Activated T-cell treated with anti-CD3 and anti-CD28 coated beads, Interleukin-2, amount 50 U/mL, for 1 hour (primary cell): ENCODE measurements at places on chromosomes 4 and X.

- no peak for DNase-seq
Observed at GRCh38 chrX:133590703-133591505, 175.6 kb upstream of the GPC4 start.

DNA sequence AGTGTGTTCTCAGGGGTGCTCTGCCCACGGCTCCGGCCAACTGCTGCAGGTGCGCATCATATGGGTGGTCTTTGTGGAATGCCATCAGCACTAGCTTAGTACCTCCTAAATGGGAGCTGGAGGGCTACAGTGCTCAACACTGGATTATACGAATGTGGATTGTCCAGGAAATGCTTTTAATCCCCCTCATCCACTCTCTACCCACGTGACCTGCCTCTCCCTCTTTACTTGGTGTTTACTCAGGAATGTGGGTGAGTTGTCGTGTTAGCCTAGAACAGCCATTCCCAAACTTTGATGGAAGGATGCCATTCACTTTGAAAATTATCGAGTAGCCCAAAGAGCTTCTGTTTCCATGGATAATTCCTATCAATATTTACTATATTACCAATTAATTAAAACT, 150.8 kb downstream of the PTTG2 start:
- DNase-seq = no peak

DNA sequence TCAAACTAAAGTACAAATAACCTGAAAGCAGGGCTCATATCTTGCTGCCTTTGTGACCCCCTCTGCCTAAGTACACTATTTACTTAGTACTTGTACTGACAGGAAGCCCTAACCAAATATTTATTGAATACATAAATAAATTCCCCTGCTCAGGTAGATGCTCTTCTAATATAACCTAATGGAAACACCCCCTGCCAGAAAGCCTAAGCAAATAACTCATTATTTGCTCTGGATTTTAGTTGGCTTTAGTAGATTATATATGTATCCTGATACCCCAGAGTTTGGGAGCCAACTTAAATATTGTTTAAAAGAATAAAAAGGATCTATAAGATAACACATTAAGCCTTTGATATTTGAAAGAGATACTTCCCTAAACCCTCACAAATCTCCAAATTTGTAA, 318.2 kb downstream of the PPP1R2C start:
- DNase-seq = no peak

GRCh38 chrX:154350429-154351182, 23.8 kb downstream of the FLNA start:
- peak; percentile 26 for DNase-seq

- DNase-seq = no peak
Observed at GRCh38 chr4:88341227-88342192, 37.1 kb upstream of the HERC6 start.

DNA sequence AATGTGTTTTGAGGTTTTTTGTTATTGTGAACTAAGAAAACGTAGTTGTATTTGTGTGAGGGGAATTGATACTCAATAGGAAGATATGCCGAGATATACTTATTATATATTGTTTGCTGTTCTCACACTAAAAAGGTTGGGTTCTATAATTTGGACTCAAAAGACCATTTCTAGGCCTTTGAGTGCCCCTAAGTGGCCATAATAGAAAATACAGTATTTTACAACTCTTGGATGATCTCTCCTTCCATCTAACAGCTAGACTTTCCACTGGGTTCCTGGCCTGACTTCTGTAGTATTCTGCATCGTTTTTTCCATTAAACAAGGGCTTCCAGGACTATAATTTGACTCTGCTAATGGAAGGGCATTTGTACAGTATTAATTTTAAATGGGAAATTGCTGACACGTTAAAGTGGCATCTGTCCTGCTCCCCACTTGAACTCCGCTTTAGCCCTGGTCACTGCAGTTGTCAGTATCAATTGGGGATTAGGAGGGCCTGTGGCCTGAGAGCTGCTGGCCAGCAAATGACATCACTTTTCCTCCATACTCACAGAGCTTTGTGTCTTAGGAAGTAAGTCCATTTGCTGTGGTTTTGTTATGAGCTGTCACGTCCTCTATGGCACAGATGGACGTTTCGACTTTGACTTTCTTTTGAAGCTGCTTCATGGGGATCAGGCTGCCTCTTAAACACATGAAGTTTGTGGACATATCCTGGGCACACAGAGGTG, 176.9 kb downstream of the SLIT2 start:
- no peak for DNase-seq

DNA sequence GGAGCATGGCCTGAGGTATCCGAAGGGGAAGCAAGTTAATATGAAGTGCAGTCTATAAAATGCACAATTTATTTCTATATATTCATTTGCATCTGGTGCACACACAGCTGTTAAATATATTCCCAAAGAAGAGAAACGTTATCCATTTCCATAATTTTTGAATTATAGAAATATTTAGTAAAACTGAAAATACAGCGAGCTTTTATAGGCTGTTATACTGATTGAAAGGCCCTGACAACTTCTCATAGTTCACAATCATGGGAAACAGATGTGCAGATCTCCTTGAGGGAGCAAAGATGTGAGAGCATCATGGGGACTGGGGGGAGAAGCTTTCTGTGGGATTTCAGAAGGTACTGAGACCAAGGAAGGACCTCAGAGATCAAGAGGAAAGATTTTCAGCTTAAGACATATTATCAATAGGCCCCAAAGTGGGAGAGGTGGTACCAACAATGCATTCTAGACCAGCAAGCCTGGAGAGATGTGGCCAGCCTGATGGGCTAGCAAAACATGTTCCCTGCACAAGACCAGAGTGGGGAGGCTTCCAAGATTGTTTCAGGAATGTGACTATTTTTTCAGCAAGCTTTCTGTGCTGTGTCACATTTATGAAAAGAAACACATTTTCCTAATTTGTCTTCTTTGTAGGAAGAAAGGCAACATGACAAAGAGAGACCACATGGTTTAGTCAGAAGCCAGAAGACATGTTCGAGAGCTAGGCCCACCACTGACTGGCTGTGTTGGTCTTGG, 256.0 kb upstream of the SFRP2 start:
- DNase-seq = no peak

DNA sequence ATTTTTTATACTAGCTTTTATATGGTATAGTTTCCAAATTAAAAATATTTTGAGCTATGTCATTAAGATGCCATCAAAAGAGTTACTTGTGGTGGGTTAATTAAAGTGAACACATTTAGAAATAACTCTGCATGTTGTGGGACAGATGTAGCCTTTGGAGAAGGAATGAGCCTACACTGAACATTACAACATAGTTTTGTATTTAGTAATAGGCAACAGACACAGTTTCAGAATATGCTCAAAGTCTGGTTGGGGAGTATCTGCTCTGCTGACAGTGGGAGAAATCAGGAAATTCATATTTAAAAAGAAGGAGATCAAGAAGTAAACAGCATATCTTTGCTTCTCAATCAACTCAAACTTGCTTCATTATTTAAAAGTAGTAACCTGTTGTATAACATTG, 23.7 kb downstream of the EMCN start:
- no peak for DNase-seq

- no peak for DNase-seq
Observed at GRCh38 chrX:92260102-92260501, 480.9 kb downstream of the PCDH11X start.

DNA sequence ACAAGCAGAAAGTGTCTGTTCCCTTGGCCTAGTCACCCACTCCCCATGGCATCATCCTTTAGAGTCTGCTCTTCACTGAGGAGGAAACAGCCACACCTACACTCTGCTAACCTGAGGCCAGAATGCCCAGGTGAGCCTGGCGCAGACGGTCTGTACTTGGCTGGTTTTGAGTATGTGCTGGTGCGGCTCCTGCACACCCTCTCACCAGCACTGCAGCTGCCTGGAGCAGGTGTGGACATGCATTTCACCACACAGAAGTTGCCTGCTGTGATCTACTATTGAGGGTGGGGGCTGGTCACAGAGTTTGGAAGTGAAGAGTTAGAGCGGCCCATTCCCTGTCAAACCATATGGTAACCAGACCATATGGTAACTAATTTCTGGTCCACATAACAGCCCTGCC, 39.5 kb downstream of the KANTR start:
- DNase-seq = no peak

- no peak for DNase-seq
Observed at GRCh38 chrX:82127228-82128123, 925.6 kb downstream of the SH3BGRL start.

DNA sequence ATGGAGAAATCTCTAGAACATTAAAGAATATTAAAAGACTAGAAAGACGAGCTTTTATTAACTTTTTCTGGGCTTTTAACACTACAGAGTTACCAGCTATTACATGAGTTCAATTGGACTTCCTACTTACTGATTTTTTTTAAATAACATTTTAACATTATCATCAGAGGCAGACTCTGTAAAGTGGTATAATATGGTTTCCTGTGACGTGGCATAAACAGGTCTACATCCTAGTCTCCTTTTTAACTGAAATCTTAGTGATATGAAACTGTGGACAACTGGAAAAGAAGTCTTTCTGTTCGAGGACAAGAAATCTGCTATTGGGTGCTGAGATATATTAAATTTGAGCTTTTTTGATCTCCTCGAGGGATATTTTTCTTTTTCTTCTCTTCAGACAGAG, 48.7 kb upstream of the ABCG2 start:
- no peak for DNase-seq

DNA sequence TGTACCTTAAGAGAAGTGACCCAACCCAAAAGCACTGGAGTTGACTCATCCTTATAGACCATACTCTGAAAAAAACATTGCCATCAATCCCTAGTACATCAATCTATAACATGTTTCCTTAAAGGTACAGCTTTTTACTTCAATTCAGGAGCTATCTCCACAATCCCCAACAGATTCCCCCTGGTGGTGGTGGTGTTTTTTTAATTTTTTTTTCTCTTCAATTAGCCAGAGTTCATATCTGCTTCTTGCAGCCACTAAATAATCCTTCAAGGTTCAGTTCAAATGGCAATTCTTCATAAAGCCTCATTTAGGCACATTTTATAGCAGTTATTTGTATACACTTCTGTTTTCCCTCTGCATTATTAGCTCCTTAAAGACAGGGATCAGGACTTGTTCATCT, 60.7 kb upstream of the KDR start:
- no peak for DNase-seq

GRCh38 chrX:68944211-68944610, 115.4 kb downstream of the EFNB1 start:
- DNase-seq = no peak

DNA sequence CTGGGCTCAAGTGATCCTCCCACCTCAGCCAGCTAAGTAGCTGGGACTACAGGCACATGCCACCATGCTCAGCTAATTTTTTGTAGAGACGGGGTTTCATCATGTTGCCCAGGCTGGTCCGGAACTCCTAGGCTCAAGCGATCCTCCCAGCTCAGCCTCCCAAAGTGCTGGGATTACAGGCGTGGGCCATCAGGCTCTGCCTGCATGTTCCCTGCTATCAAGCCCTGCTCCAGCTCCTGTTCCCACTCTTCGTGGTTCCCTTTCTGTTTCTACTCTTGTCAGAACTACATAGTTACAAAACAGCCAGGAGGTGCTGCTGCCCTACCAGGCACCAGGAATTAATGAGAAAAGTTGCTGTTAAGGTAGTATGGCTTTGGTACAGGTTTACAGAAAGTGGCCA, 8.7 kb downstream of the TIMP1 start:
- no peak for DNase-seq

- no peak for DNase-seq
Observed at GRCh38 chr4:61320154-61320553, 120.0 kb downstream of the ADGRL3 start.

- no peak for DNase-seq
Observed at GRCh38 chr4:100631281-100631968, 113.6 kb upstream of the EMCN start.

DNA sequence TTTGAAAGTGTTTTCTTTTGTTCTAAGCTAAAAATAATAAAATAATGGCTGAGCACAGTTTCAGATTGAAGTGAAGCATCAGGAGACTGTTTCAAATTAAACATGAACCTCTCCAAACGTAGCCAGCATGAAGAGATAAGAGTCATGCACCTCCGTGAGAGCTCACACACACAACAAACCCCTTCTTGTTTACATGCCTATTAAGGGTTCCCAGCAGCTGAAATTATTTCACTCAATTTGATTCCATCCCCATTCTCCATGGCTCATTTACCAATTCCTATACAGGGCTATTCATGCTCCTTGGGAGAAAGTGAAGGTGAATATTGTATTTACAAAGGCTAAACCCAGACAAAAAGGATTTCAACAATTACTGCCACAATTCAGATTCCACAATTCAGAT, 954.1 kb upstream of the INTU start:
- DNase-seq = no peak

DNA sequence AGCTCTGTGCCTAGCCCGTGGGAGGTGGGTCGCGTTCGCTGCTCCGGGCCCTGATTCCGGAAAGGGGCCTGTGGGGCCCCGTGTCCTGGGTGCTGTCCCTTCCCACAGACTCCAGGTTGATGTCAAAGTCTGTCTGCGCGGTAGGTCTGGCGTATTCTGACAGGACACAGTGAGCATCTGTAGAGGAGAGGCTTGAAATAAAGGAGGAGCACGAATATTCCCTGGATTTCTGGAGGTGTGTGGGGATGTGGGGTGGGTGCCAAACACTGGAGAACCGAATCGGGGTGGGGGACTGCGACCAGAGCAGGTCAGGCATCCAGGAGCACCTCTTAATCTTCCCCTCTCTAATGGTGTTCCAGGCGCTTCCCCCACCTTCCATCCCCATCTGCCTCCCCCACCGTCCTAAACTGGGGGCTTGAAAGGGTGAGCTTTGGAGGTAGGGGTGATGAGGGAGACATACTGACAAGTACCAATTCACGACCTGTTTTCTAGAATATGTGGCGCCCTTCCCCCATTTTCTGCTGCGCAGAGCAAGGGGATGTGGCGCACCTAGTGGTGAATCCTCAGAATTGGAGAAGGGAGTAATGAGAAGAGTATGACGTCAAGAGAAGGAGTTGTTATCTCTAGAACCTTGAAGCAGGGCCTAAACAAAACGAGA, 877 bp downstream of the GPRASP1 start:
- DNase-seq = peak; percentile 70

DNA sequence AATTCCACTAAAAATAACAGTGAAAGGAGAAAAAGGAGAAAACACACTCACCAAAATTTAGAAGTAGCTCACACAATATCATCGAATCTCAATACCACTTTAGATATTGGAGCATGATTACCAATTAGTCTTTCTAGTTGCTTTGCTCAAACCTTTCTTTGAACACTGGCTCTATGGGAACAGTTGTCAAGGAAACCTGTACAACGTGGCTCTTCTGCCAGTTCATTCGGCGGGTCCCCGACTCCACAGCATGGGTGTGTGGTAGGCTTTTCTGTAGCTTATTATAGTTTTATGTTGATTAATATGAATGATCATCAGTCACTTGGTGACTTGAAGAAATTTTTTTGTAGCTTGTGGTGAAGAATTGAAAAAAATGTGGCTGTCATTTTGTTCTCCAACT, 50.2 kb upstream of the TMEM150C start:
- DNase-seq = no peak

- no peak for DNase-seq
Observed at GRCh38 chr4:177266506-177266905, 43.2 kb upstream of the NEIL3 start.

- DNase-seq = no peak
Observed at GRCh38 chr4:3471886-3472285, 8.8 kb downstream of the DOK7 start.

GRCh38 chrX:75748431-75748830, 36.6 kb downstream of the MAGEE2 start:
- no peak for DNase-seq
